GM23248 (cell line): ENCODE measurements at places on chromosomes 12 and 14. TPM values are rescaled to one million over a fixed set of nuclear protein-coding genes. Genes with fewer than 3 reads are reported as not detected.

GRCh38 chr14:88248606-88249005 is 74.5 kb downstream of the KCNK10 start:
- peak; percentile 7 for DNase-seq

Gene SYNE3
- 3.8 and 4.8 TPM in 2 replicates for total RNA-seq

Gene KLRF1
- total RNA-seq: not detected in 2 replicates

GRCh38 chr14:58299401-58300330 is 1.3 kb downstream of the ARID4A start:
- peak; percentile 51 for DNase-seq

Gene LRRC43
- total RNA-seq: 6.4 TPM in 1 of 2 replicates, not detected in the other

Gene TEX52
- total RNA-seq: not detected in 2 replicates

Gene GALC
- total RNA-seq: 20.9 and 24.0 TPM in 2 replicates

DNA sequence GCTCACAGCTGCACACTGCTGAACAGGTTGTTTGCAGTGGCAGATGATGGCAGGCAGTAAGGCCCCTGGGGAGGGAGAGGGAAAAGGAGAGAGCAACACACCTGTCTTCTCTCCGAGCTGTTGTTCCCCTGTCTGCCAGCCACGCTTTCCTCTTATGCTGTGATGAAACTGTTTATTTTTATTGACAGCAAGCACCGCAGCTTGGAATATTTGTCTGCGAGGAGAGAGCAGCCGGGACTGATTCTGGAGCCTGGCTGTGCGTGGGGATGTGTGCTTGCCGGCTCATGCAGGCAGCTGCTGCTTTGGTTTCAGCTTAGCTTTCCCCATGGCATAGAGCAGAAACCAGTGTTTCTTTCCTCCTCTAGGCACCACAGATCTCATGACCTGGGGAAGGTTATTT is 58.7 kb upstream of the KCNA5 start:
- DNase-seq: no peak

Gene FAM216A
- 11.5 and 18.1 TPM in 2 replicates for total RNA-seq

Gene TWF1
- total RNA-seq: 197 and 246 TPM in 2 replicates

Gene FOXA1
- not detected in 2 replicates for total RNA-seq
